Uterus (tissue), 4 donors: ENCODE measurements at places on chromosomes 5 and 9. TPM values are rescaled to one million over a fixed set of nuclear protein-coding genes. Genes with fewer than 3 reads are reported as not detected.

- DNase-seq = no peak
These were observed 306.2 kb upstream of the NREP start for GRCh38 chr5:112063191-112063590.

GRCh38 chr9:132671620-132672412 lies 1.6 kb downstream of the GTF3C4 start:
- no peak for DNase-seq

GRCh38 chr5:35826554-35826953 lies 30.1 kb upstream of the IL7R start:
- DNase-seq = no peak

- DNase-seq = no peak
These were observed 84.1 kb downstream of the FEM1C start for GRCh38 chr5:115460472-115460871.

DNA sequence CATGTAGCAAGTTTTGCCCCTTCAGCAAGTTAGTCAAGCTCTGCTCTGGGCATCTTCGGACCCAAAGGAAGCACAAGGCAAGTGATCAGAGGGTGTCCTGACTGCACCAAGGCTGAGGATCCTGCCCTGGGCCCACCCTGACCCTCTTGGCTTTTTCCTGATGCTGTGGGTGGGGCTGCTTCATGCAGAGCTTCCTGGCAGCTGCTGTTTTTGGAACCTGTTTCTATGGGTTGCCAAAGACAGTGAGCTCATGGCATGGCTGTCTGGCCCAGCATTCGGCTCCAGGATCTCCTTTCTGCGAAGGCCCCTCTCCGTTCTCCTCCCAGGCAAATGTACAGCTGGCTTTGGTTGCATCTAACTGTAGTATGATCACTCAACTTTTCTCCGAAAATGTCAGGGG lies 497.9 kb downstream of the ARHGEF28 start:
- no peak for DNase-seq

GRCh38 chr5:143086908-143087637 lies 316.4 kb downstream of the NR3C1 start:
- DNase-seq = no peak

DNA sequence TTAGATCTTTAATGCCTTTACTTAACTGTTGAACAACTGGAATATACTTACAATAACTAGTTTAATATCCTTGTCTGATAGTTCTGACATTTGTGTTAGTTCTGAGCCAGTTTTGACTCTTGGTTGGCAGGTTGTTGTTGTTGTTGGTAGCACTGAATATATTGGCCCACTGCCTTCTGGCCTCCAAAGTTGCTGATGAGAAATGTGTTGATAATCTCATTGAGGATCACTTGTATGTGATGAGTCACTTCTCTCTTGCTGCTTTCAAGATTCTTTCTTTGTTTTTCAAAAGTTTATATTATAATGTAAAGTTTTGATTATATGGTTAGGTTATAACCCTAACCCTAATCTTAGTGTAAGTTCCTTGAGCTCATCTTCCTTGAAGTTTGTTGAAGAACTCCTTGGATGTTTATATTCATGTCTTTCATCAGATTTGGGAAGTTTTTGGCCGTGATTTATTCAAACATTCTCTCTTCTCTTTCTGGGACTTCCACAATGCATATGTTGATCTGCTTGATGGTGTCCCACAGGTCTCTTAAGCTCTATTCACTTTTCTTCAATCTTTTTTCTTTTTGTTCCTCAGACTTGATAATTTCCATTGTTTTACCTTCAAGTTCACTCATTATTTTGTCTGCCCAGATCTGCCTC lies 149.7 kb downstream of the FGF18 start:
- no peak for DNase-seq

The EDIL3 gene
- 29.7 TPM for total RNA-seq

The DCAF12 gene
- 31.6 TPM for total RNA-seq

The GGTA1 gene
- 3.1 TPM for total RNA-seq
